ACHN (cell line): ENCODE measurements at places on chromosomes 5 and 9.

DNA sequence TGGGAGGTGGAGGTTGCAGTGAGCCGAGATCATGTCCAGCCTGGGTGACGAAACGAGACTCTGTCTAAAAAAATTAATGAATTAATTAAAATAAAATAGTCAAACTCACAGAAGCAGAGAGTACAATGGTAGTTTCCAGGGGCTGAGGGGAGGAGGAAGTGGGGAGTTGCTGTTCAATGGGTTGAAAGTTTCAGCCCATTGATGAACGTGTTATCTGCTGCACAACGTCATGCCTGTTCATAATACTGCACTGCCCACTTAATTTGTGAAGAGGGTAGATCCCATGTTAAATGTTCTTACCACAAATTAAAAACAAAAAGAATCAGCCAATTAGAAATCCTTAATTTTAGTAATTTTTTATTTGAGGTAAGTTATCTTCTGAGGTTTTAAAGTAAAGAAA lies 16.4 kb upstream of the RUFY1 start:
- DNase-seq = no peak

DNA sequence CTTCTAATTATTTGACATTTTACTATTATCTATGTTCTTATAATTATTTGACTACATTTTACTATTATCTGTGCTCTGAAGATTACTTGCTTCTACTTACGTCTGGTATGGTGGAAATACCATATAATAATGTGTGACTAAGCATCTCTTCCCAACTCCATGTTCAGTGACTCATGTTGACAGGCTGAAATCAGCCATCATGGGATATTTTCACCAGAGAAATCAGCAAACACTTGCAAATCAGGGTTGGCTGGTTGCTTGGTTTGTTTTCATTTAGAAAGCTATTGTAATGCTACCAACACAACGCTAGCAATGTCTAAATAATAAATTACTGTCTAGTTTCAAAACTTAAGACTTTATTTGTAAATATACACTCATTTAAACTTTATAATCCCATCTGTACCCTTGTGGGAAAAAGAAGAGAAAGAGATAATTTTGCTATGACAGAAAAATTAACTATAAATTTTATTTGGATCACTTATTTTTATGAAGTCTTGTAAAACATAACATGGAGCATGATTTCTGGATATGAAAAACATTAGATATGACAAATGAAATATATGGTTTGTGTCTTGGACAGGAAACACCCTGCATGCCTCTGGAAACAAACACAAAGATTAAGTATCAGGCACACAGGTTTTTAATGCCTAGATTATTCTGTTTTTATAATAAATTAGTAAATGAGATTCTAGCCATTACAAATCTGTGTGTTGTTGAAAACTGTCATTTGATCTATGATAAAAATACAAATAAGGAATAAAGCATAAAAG lies 337.6 kb downstream of the BNC2 start:
- peak; percentile 37 for DNase-seq

DNA sequence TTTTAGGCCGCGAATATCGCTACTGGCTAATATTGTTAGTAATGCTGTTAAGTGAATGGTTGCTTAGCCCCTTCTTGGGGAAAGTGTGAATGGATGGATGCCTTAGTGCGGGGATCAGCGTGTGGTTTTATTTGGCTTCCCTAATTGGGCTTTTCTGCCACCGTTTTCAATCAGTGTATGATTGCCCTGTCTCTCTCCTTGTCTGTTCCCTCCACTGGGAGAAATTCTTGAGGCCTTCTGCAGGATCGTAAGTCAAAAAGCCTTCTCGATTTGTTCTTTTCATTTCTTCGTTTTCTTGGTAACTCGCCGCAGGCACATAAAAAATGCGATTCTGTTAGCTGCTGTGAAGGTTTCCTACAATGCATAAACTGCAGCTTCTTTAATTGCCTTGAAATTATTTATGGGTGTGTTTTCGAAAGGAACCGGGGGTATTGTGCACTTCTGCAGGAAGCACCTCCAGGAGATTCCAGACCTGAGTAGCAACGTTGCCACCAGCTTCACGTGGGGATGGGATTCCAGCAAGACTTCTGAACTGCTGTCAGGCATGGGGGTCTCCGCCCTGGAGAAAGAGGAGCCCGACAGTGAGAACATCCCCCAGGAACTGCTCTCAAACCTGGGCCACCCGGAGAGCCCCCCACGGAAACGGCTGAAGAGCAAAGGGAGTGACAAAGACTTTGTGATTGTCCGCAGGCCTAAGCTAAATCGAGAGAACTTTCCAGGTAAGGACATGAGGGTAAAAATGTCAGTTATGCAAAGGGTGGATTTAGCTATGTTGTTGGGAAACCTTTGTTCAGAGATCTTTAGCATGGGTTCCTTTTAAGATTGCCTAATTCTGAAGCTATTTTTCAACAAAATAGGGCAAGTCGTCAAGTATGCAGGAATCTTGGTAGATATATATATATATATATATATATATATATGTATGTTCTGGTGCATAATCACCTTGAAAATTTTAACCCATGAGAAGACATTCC lies 700 bp downstream of the SKP2 start:
- DNase-seq = peak; percentile 25

DNA sequence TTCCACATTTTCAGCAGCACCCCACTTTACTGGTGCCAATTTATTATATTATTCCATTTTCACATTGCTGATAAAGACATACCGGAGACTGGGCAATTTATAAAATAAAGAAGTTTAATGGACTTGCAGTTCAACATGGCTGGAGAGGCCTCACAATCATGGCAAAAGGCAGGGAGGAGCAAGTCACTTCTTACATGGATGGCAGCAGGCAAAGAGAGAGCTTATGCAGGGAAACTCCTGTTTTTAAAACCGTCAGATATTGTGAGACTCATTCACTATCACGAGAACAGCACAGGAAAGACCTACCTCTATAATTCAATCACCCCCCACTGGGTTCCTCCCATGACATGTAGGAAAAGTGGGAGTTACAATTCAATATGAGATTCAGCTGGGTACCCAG lies 641.8 kb upstream of the MEF2C start:
- no peak for DNase-seq

GRCh38 chr5:83877911-83878706 lies 157.5 kb upstream of the HAPLN1 start:
- no peak for DNase-seq

DNA sequence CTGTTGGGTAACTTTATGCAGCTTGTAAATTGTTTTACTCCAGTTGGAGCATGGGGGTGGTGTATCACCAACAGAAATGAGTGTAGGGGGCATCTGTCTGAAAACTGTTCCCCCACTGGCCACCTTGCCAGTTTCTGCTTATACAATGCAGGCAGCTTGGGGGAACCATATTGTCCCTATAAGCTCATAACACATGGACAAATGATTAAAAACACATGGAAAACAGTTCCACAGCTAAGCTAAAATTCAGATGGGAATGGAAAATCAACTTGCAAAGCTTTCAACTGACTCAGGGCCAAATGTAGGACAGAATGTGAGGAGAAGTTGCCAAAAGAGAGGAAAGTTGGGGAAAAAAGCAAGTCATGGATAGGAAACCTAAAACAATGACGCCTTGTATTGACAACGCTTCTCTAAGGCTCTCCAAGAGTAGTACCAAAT lies 7.9 kb upstream of the CER1 start:
- DNase-seq = no peak

- DNase-seq = peak; percentile 76
These were observed 44.1 kb upstream of the FOXE1 start for GRCh38 chr9:97808972-97809371.

GRCh38 chr5:133381041-133381440 lies 231.3 kb downstream of the FSTL4 start:
- no peak for DNase-seq

GRCh38 chr5:61298580-61298979 lies 33.5 kb upstream of the ZSWIM6 start:
- DNase-seq = no peak

DNA sequence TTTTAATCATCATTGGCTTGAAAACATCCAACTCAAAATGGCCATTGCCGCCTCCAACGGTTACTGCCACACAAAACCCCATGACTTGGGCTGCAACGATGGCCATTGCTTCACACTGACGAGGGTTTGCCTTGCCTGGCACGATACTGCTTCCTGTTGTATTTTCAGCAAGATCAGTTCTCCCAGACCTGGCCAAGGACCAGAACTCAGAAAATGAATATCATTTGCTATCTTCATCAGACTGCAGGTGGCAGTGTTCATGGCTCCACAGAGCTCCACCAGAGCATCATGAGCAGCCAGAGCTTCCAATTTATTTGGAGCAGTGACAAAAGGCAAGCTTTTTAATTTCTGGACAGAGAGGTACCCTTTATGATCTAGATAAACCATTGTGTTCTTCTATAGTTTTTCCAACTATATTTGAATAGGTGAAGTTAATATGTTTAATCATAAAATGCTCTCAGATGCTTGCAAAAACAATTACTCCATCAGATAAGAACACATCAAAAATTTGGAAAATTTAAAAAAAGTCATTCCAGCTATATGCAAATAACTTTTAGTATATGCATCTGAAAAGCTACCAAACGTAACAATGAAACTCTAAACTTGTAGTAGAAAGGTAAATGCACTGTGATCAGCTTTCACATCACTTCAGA lies 10.4 kb downstream of the AMACR start:
- peak; percentile 59 for DNase-seq

GRCh38 chr5:6373081-6373846 lies 5.1 kb downstream of the MED10 start:
- DNase-seq = no peak

DNA sequence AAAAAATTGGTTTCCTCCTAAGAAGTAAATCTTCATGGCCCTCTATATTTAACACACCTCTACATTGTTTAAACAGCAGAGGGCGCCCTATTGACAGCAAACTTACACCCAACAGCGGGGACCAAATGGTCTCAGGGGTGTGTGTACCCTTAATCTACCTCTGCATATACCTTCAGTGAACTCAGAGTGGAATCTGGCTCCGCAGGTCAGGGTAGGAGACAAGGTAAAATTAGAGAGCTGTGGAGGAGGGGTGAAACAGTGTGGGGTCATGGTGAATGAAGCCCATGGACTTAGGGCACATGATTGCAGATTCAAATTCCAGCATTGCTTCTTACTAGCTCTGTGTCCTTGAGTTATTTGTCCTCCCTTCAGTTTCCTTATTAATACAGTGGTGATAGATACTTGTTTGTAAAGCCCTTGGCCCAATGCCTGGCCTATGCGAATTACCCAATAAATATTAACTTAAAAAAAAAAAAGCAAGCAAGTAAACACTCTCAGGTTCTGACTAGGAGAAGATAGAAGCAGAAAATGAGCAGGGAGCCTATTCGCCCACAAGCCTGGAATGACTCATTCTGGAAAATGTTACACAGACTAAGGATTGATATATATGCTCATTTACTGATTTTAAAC lies 122.9 kb downstream of the CAVIN4 start:
- peak; percentile 32 for DNase-seq

GRCh38 chr9:124780757-124781151 lies 3.8 kb downstream of the OLFML2A start:
- DNase-seq = no peak

DNA sequence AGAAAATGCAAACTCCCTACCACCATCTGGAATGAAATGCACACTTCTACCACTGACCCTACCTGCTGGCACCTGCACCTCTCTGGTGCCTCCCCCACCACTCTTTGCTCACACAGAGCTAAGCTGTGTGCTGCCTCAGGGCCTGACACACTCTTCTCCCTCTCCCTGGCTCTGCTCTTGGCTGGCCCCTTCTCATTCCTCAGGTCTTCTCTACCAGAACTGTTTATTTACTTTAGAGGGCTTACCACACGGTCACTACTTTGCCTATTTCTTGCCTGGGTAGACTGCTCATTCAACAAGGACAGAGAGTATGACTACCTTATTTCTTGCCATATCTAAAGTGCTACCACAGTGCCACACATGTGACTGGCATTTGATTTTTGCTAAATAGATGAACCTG lies 3.3 kb downstream of the REEP5 start:
- DNase-seq = peak; percentile 42

DNA sequence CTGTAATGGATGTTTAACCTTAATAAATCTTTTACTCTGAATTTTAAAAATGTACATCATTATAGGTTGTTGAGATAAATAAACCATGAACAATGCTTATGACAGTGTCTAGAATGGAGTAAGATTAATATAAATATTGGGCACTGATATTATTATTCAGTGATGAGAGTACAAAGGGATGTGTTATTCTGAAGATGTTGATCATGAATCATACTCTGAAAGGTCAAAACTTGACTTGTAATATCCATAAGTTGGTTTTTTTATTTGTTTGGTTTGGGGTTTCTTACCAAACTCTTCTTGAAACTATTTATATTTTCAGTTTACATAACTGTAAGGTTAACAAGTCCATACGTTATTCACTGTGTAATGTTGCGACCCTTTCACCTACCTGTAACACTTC lies 163.2 kb downstream of the MPDZ start:
- no peak for DNase-seq

DNA sequence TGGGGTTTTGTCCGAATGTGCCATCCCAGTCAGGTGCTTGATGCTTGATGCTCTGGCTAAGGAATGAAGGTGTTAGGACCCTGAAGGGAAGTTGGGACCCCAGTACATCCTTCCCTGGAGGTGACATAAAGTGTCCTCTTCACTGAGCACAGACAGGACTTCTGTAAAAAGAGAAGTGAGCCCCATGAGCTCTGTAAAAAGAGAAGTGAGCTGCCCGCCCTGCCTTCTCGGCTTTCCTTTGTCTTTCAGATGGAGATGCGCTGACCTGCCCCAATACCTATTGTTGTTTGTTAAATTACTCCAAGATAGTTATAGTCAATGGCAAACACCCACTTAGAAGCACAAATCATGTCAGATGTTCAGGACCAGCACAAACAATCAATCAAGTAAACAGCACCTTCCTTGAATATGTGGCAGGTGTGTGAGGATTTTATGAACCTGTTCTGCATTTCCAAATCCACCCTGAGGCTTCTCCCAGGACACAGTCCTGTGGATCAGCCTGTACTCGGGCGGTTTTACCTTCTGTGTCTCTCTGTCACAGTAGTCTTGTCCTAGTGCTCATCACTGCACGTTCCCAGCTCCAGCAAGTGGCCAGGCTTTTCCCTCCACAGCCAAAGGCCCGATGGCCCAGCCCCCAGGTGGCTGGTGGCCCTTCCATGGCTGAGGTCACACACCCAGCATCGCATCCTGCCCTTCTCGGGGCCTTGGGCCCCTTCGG lies 191.4 kb downstream of the MTRR start:
- no peak for DNase-seq

DNA sequence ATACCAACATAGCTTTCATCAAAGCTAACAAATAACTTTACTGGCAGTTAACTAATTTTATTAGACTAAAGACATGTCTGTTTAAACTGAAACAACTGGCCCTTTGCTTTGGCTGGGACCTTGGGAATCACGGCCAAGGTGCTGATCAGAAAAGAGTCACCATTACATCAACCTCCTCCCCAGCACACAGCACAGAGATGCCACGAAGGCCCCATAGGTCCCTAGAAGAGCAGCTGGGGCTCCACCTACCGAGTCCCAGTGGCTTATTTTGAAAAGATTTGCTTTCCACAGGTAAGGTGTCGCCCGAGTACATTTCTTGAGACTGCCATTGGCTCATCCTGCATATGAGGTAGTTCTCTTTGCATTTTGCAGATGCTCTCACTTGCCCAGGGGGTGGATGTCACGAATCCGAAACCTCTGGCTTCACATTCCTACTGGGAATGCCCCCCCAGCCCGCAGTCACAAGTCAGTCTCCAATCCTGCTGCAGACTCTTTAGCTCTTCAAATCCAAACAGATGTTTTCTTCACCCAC lies 18.8 kb upstream of the HSD17B3 start:
- no peak for DNase-seq

GRCh38 chr5:33524476-33524875 lies 83.7 kb downstream of the TARS1 start:
- DNase-seq = no peak
